Activated CD4-positive, alpha-beta T cell treated with anti-CD3 and anti-CD28 coated beads, Interleukin-2, Interleukin-6, amounts not matched to agents 100 ng/mL and 50 ng/mL, durations not matched to agents 16 hours and 8 hours (primary cell): ENCODE measurements at places on chromosomes 3 and 15.

- no peak for DNase-seq
Observed at GRCh38 chr3:191135175-191135574, 63.9 kb upstream of the OSTN start.

DNA sequence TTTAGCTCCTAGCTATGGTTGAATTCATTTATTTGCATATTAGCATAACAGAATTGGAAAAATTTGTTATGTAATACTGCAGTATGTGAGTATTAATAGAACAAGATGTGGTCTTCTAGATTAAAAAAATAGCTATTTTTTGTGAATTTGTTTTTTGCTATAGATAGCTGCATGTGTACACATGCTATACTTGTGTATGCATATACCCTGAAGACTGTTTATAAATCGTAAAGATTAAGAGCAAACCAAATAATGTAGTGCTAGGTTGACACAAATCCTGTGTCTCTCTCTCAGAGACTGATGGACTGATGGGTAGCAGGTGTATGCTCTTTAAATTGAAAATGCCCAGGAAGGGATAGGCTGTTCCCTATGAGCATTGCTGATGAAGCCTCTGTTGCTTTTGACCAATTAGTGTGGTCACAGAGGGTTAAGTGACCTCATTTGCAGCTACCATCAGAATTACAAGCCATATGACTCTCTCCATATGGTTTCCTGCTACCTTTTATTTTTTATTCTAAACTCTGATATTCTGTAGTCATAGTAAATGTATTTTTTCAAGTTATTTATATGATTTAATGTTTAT, 9.0 kb downstream of the PLCL2 start:
- DNase-seq, result no peak

- DNase-seq, result no peak
Observed at GRCh38 chr3:50484722-50485121, 18.7 kb downstream of the CACNA2D2 start.

DNA sequence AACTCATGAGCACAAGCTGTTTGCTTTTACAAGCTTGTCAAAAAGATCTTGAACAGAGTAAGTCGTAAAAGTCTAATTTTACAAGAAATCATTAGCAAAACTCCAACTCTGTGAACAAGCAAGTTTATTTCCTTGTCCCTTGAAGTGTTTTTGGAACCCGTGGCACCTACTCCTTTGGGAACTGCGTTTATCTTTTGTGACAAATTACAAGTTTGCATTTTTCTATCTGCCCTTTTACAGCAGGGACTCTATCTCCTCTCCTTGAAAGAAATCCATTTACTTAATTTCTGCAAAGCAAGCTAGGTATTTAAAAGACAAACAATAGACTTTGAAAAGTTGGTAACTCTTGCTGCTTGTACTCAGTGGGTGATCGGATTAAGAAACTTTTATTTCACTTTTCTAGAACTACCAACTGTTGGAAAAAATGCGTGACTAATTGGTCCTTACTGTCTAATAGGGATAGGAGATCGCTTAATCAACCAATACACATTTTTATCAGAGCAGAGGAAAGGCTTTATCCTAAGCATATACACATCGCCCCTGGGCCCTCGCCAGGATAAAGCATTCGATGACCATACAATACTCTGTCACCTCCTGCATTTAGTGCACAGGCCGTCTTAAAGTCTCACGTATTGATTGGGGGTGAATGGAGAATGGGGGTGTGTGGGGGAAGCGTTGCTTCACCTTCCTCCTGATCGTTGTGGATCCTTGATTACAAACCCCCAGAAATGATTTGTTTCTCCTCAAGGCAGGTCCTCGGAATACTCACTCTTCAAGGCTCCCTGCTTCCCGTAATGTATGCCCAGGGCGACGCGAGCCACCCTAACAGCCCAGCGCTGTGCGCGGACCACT, 1.7 kb downstream of the PRTG start:
- DNase-seq, result no peak

GRCh38 chr3:20079621-20080020, 39.4 kb downstream of the KAT2B start:
- no peak for DNase-seq

DNA sequence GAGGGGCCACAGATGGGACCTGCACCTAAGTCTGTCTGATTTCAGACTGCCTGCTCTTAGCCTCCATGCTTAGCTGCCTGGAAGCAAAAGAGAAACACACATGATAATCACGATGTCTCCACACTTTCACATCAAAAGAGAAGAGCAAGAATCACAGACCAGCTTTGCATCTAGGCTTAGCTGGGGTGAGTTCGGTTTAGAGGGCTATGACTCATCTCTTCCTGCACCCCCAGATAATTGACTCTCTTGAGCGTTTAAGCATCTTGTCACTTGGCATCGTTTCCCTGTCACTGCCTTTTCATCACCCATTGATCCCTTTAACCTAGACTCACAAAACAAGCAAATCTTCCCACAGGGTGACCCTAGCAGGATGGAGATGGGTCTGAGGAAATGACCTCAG, 124.0 kb downstream of the NTRK3 start:
- no peak for DNase-seq

GRCh38 chr15:68590721-68591389, 12.1 kb downstream of the CORO2B start:
- no peak for DNase-seq

DNA sequence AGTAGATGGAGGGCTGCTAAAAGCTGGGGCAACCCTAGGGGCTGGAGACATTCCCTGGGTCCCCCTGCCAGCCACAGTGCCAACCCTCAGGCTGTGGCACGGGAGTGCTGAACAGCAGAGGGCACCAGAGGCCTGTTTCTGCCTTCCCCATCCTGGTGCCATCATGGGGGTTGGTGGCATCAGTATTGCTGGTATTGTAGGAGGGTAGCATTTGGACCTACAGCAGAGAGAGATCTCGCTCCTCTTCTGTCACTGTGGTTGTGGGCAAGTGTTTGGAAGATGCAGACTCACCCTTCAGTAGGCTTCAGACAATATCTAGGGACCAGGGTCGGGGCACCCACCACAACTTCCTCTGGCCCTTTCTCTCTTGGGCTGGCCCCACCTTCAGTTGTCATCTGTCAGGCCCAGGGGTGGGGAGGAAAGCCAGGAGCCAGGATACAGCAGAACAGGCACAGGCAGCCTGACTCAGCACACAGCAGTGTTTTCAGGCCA, 123.5 kb downstream of the RPLP1 start:
- DNase-seq, result peak; percentile 79

DNA sequence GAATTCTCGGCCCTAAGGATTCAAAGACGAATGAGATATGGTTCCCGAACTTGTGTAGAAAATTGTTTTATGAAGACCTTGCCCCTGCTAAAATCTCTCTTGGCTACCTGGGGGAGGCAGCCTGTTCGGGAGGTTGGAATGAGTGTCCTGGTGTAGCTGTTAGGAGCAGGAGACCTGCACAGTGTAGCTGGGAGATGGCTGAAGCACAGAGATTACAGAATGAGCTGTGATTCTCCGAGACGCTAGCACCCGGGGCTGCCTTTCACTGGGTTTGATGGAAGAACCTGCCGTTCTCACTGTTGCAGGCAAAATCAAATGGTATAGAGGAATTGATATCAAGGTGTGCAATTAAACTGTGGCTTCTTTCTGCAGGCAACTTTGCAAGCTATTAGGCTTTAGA, 68.0 kb downstream of the TRAK1 start:
- DNase-seq, result no peak

DNA sequence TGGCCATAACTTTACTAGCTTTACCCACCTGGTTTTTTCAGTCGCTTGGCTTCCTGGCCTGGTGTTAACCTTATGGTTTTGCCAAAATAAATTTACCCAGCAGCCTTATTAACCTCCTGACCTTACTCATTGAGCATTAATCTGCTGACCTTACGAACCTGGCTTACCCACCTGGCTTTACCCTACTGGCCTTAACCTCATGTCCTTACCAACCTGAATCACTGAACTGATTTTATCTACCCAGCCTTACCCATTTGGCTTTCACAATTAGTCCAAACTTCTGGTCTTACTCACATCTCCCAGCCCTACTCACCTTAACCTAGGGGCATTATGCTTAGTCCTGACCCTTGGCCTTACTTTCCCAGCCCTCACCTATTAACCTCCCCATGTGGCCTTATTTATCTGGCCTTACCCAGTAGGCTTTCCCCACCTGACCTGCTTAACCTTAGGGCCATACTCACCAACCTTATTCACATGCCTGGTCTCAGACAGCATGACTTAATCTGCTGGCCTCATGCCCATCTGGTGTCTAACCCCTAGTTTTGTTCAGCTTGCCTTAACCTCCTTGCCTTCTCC, 93.4 kb downstream of the IL12A start:
- DNase-seq, result peak; percentile 3

DNA sequence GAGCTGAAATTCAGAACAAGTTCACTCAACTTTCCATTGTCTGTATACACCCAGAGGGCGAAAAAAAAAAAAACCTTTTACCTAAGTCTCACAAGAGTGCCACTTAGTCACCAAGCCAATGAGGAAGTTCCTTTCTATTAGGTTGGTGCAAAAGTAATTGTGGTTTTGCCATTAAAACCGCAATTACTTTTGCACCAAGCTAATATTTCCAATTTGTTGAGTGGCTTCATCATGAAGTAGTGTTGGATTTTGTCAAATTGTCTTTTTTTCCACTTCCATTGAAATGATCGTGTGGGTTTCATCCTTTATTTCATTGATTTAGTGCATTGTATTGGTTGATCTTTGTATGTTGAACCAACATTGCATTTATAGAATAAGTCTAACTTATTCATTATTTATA, 253.9 kb downstream of the ZIC4 start:
- no peak for DNase-seq

GRCh38 chr15:68471541-68471940, 39.6 kb upstream of the ITGA11 start:
- no peak for DNase-seq

DNA sequence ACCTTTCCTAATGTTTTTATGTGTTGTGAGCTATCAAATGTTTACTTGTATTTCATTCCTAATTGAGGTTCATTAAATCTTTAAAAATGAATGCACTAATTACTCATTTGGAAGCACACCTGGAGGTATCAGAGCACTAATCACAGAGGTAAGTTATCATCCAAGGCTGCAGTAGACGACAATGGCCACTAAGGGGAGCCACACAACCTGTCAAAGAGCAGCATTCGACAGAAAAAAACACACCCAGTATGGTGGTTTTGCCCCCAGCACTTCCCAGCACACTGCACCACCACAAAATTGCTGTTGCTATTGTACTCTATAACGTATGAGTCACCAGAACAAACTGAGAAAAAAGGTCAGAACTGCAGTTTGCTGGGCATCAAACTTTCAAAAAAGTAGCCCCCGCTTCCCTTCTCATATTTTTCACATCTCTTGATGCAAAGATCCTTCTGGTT, 205.9 kb upstream of the IGF1R start:
- DNase-seq, result peak; percentile 69

DNA sequence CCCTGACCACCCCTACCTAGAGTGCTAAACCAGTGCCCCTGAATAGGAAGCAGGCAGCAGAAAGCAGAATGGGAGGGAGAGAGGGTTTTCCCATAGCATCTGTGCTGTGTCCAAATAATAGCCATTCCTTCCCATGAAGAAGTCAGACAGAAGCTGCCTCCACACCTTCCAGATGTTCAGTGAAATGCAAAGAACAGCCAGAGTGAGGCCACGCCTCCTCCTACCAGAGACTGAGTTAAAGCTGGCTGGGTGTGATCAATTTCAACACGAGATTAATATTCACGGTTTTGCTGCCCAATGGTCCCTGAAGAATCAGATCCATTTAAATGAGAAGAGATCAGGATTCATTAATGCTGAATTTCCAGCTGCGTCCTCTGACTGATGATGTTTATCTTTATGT, 111.8 kb downstream of the SRGAP3 start:
- DNase-seq, result no peak

DNA sequence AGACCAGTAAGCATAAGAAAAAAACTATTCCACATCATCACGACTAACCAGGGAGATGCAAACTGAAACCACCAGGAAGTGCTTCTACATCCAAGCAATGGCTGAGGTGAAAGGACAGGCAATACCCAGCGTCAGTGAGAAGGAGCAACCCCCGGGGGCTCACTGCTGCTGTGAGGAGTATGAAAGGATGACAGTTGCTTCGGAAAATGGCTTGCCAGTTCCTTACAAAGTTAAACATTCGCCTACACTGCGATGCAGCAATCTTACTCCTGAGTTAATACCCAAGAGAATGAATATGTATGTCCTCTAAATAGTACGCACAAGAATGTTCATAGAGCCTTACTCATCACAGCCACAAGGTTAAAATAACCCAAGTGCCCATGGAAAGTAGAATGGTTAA, 13.3 kb upstream of the PLXNA1 start:
- no peak for DNase-seq
